ENCODE measurements at places on chromosomes 12 and 14.

DNA sequence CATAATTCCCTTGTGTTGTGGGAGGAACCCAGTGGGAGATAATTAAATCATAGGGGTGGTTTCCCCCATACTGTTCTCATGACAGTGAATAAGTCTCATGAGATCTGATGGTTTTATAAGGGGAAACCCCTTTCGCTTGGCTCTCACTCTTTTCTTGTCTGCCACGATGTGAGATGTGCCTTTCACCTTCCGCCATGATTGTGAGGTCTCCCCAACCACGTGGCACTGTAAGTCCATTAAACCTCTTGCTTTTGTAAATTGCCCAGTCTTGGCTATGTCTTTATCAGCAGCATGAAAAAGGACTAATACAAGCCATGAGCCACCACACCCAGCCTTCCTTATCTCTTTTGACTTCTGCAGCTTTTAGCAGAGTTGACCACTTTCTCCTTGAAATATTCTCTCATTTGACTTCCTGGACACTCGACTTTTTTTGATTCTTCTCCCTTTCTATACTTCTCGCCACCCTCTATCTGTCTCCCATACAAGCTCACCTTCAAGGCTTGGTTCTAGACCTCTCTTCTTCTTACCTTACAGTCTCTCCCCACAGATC is 2.3 kb downstream of the MTERF2 start:
- H3K4me3 ChIP-seq, result no peak overlapping the region
- peaks cover 21% of the 10 kb centered on the region for H3K36me3 ChIP-seq
- no peak for DNase-seq
- H3K4me1 ChIP-seq, result no peaks in the 10 kb centered on the region

DNA sequence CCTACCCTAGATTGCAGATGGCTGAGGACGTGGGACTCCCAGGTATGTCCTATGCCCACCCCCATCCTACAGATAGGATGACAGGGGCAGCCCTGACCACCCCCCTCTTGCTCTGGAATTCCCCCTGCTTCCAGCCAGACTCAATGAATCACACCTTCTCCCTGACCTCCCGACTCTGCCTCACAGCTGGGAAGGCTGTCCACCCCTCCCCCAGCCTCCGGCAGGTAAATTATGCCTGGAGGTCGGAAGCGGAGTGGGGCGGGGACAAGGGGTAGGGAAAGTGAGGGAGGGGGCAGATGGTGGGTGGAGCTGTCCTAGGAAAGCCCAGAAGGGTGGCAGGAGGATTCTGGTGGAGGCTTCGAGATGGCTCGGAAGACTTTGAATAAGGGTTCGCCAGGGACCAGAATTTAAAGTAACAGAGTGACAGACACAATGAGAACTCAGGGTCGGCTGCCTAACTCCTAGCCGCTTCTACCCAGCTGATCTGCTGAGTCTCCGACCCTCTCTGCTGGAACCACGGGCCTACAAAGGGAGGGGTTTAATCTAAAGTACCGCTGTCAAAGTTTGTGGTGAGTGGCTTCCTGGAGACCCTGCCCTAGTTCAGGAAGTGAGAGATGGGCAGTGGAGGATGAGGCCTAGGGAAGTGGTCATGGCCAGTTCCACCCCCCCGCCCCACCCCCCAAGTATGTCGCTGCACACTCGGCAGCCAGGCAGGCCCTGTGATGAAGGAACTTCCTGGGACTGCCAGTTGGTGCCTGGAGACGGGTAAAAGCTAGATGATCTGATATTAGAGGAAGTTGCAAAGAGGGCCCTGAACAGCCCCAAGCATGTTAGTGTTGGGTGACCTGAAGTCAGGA is 4.2 kb downstream of the PLEKHG3 start:
- H3K4me1 ChIP-seq, result peaks cover 18% of the 10 kb centered on the region
- no peak overlapping the region for H3K27ac ChIP-seq

DNA sequence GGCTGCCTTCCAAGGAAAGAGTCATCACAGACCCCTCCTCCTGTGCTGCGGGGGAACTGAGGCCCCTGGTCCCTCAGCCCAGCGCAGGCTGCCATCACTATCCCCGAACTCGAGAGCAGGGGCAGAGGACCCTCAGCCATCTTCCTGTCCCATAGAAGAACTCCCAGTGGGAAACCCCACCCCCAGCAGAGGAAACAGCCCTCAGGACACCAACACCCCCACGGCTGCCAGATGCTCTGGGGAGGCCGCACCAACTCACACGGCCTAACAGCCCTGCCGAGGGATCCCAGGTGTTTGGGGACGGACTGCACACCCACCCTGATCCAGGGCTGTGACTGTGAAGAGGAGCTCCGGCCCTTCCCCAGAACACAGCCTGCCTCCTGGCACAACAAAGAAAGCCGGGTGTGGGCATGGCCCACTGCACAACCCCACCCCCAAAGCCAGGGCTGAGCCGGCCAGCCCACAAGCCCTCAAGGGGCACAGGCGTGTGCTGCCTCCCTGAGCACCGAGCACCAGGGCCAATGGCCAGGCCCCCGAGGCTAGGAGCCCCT is 16.3 kb upstream of the C14orf180 start:
- no peak overlapping the region for H3K4me3 ChIP-seq
- H3K36me3 ChIP-seq, result no peaks in the 10 kb centered on the region
- DNase-seq, result no peak
- no peak overlapping the region for H3K27ac ChIP-seq
- no peaks in the 10 kb centered on the region for H3K27me3 ChIP-seq

GRCh38 chr12:104165801-104166200 is 27.8 kb upstream of the NFYB start:
- no peaks in the 10 kb centered on the region for H3K27me3 ChIP-seq
- no peak overlapping the region for H3K4me3 ChIP-seq
- no peaks in the 10 kb centered on the region for H3K4me1 ChIP-seq
- DNase-seq, result no peak

DNA sequence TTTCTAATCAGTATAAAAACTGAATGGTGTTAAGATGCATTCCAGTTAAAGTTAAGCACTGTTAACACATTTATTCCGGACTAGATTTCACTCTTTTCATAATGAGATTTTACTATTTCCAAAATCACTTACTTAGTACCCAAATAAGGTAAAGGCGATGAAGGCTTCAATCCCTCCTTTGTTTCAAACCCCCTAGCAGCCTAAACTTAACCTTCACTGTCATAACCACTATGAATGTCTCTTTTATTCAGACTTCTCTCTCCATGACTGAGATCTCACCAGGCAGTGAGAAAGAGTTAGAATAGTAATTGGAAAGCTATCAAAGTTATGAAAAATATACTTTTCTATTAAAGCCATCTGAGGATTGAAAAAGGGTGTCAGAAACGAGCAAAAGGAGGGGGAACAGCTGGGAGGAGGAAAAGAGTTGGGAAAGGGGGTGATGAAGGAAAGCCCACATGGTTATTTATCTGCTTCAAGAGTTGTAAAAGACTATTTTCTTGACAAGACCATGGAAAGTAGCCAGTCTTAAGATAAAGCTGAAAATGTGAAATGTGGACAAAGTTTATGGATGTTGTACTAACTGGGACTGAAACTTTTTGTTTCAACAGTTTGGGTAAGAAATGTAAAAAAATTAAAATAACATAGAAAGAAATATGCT is 11.7 kb downstream of the EPS8 start:
- no peak overlapping the region for H3K4me3 ChIP-seq
- DNase-seq, result no peak
- H3K36me3 ChIP-seq, result no peaks in the 10 kb centered on the region
- H3K27me3 ChIP-seq, result no peaks in the 10 kb centered on the region

- no peaks in the 10 kb centered on the region for H3K36me3 ChIP-seq
- H3K4me3 ChIP-seq, result no peak overlapping the region
- H3K27ac ChIP-seq, result no peak overlapping the region
- no peak for DNase-seq
- H3K4me1 ChIP-seq, result no peaks in the 10 kb centered on the region
Observed at GRCh38 chr14:60183138-60183537, 17.9 kb upstream of the DHRS7 start.

DNA sequence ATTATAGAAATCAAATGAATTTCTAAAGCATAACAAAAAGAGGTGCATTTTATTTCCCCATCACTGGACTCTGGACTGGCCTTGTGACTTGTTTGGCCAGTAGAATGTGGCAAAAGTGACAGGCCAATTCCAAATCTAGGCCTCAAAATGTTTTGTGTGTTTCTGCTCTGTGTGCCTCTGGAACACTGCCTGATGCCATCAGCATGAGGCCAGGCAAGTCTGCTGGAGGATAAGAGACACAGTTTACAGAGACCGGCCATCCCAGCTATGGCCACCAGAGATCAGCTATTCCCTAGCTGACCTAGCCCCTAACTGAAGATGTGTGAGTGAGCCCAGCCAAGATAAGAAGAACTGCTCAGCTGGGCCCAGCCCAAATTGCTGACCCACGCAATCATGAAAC is 32.9 kb downstream of the ASCL1 start:
- H3K27ac ChIP-seq, result no peak overlapping the region
- DNase-seq, result peak; percentile 46
- H3K4me1 ChIP-seq, result no peaks in the 10 kb centered on the region
- no peaks in the 10 kb centered on the region for H3K27me3 ChIP-seq
- no peaks in the 10 kb centered on the region for H3K36me3 ChIP-seq

DNA sequence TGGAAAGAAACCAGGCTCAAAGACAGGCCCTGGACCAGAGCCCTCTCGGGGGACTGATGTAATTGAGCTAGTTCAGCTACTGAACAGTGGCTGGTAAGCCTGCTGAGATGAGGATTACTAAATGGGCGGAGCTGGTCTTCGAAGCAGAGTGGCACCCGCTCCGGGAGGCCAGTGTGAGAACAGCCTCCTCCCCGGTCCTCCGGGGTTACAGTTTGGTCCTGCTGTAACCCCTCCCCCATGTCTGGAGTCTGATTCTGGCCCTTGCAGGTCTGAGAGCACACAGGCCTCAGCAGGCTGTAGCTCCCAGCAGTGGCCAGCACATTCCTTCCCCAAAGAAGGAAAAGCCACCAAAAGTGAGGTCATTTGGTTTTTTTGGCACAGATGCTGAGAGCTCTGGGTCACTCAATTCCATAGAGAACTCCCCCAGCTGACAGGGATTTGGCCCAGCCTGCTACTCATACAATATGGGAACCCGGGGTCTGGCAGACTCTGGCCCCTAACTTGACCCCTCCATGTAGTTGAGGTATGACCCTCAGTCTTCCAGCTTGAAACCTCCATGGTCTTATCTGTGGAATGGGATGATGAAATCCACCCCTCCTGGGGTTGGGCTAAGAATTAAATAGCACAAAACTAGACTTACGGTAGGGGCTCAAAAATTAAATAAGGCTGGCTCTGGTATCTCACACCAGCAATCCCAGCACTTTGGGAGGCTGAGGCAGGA is 39.0 kb downstream of the ACTN1 start:
- no peak overlapping the region for H3K27ac ChIP-seq
- H3K4me3 ChIP-seq, result no peak overlapping the region
- H3K36me3 ChIP-seq, result peaks cover 8% of the 10 kb centered on the region
- peaks cover 16% of the 10 kb centered on the region for H3K4me1 ChIP-seq

- H3K36me3 ChIP-seq, result no peaks in the 10 kb centered on the region
- H3K4me3 ChIP-seq, result no peak overlapping the region
- no peaks in the 10 kb centered on the region for H3K4me1 ChIP-seq
Observed at GRCh38 chr14:58864751-58865513, 227.2 kb downstream of the DACT1 start.

DNA sequence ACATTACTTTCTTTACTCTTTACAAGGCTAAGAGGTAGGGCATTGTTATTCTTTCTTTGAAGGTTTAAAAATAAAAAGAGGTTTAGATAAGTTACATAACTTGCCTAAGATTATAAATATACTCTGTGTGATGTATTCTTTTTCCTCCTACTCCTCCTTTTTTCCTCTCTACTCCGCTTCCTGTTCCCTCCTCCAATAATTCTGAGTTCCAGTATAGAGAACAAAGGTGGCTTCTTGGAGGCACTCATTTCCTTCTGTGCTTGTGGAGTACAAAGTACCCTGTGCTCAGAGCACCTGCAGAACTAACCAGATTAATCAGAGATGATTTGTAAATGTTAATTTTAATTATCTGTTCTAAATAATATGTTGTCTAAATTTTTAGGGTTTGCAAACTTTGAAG is 11.3 kb downstream of the LRRC9 start:
- no peak overlapping the region for H3K4me3 ChIP-seq
- no peak overlapping the region for H3K27ac ChIP-seq
- H3K27me3 ChIP-seq, result no peaks in the 10 kb centered on the region
- H3K36me3 ChIP-seq, result no peaks in the 10 kb centered on the region
- DNase-seq, result no peak

- peak overlapping the region; percentile 86 for H3K4me3 ChIP-seq
- peaks cover 2% of the 10 kb centered on the region for H3K4me1 ChIP-seq
- peaks cover under 1% of the 10 kb centered on the region for H3K36me3 ChIP-seq
- no peak overlapping the region for H3K27ac ChIP-seq
- no peak for DNase-seq
Observed at GRCh38 chr12:109996483-109996853, 300 bp upstream of the GIT2 start.

DNA sequence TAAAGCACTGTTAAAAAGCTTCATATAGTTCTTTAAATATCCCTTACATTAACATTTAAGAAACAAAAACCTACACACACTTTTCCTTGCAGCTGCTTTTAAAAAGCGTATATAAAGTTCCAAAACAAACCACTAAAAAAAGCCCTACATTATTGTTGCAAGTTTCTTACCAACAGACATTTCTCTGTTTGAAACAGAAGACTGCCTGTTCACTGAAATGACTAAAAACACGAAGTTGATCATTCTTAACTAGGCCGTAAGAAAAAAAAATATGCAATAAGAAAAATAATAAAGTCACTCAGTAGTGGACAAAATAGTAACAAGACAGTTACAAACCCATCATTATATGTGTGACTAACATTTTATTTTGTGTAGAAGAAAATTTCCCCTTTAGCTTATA is 37.3 kb downstream of the KIF21A start:
- no peak overlapping the region for H3K27ac ChIP-seq
- no peaks in the 10 kb centered on the region for H3K27me3 ChIP-seq
- no peak for DNase-seq
- H3K4me3 ChIP-seq, result no peak overlapping the region
- H3K36me3 ChIP-seq, result no peaks in the 10 kb centered on the region
- H3K4me1 ChIP-seq, result peaks cover 4% of the 10 kb centered on the region

GRCh38 chr14:73816393-73816816 is 35.2 kb upstream of the PTGR2 start:
- H3K4me3 ChIP-seq, result no peak overlapping the region
- H3K27ac ChIP-seq, result no peak overlapping the region
- no peaks in the 10 kb centered on the region for H3K4me1 ChIP-seq
- no peaks in the 10 kb centered on the region for H3K36me3 ChIP-seq
- no peaks in the 10 kb centered on the region for H3K27me3 ChIP-seq
- no peak for DNase-seq

All from H9 (cell line).